GM23248 (cell line): ENCODE measurements at places on chromosomes 12 and 14. TPM values are rescaled to one million over a fixed set of nuclear protein-coding genes. Genes with fewer than 3 reads are reported as not detected.

GRCh38 chr14:104639885-104640548 lies 35.4 kb upstream of the TMEM179 start:
- no peak overlapping the region for H3K4me3 ChIP-seq
- no peaks in the 10 kb centered on the region for H3K36me3 ChIP-seq
- H3K4me1 ChIP-seq: no peaks in the 10 kb centered on the region
- peaks cover 34% of the 10 kb centered on the region for H3K27me3 ChIP-seq
- DNase-seq: peak; percentile 77
- no peak overlapping the region for H3K27ac ChIP-seq

GRCh38 chr14:68897559-68898155 lies 81.4 kb downstream of the ACTN1 start:
- H3K27ac ChIP-seq: 0 out of 2 replicates have a peak overlapping the region, but pooled peaks have one; percentile 30
- H3K4me3 ChIP-seq: no peak overlapping the region
- H3K4me1 ChIP-seq: peaks cover 3% of the 10 kb centered on the region; the same call in 1 of the 2 replicates
- DNase-seq: no peak
- no peaks in the 10 kb centered on the region for H3K27me3 ChIP-seq

GRCh38 chr12:98260276-98260675 lies 255.1 kb upstream of the TMPO start:
- H3K36me3 ChIP-seq: no peaks in the 10 kb centered on the region
- no peak for DNase-seq
- no peak overlapping the region for H3K27ac ChIP-seq
- no peaks in the 10 kb centered on the region for H3K4me1 ChIP-seq

GRCh38 chr14:96514694-96515093 lies 12.5 kb downstream of the PAPOLA start:
- no peak for DNase-seq
- H3K27ac ChIP-seq: no peak overlapping the region
- no peaks in the 10 kb centered on the region for H3K27me3 ChIP-seq
- peaks cover 13% of the 10 kb centered on the region for H3K4me1 ChIP-seq

- DNase-seq: peak; percentile 83
- H3K27ac ChIP-seq: peak overlapping the region; percentile 31
- H3K27me3 ChIP-seq: no peaks in the 10 kb centered on the region
- H3K36me3 ChIP-seq: peaks cover 12% of the 10 kb centered on the region
Observed at GRCh38 chr12:22672951-22673350, 48.0 kb downstream of the ETNK1 start.

DNA sequence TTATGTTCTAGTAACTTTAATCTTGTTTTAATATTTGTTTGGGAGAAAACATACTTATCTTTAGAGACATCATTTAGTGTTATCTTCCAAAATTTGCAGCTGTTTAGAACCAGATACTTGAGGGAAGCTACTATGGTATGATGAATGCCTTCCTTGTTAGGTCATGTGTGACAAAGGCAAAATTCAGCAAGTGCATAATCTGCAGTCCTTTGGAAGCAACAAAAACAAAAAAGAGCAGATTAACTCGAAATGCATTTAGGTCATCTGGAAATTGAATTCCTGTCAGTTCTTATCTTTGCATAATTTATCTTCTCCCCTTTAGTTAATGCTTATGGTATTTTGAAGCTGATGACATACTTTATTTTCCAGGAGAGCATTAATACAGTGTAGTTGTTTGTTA lies 3.5 kb downstream of the FBXO34 start:
- H3K36me3 ChIP-seq: no peaks in the 10 kb centered on the region
- peak; percentile 66 for DNase-seq
- H3K27ac ChIP-seq: no peak overlapping the region
- no peak overlapping the region for H3K4me3 ChIP-seq

- H3K36me3 ChIP-seq: no peaks in the 10 kb centered on the region
- no peaks in the 10 kb centered on the region for H3K27me3 ChIP-seq
- no peak overlapping the region for H3K27ac ChIP-seq
- H3K4me1 ChIP-seq: peaks cover 20% of the 10 kb centered on the region
Observed at GRCh38 chr12:121792607-121793439, 665 bp downstream of the RHOF start.

DNA sequence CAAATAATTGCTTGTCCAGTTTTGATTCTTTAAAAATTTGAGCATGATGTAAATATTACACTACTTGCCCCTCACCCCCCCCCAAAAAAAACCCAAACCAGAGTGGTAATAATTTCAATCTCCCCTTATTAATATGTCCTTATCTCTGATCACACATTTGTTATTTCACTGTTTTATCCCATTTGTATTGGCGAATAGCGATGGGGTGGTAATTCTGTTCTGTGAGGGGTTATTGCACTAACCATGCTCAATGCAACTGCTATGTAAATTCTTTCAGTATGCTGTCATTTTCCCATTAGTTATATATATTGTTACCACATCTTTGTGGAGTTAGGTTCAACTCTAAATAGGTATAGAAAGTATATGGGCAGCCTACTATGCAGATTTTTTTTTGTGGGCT lies 1.1 kb downstream of the RIMKLB start:
- peaks cover 11% of the 10 kb centered on the region; the same call in 1 of the 2 replicates for H3K4me1 ChIP-seq
- no peaks in the 10 kb centered on the region for H3K36me3 ChIP-seq
- peak overlapping the region; percentile 88 for H3K4me3 ChIP-seq

DNA sequence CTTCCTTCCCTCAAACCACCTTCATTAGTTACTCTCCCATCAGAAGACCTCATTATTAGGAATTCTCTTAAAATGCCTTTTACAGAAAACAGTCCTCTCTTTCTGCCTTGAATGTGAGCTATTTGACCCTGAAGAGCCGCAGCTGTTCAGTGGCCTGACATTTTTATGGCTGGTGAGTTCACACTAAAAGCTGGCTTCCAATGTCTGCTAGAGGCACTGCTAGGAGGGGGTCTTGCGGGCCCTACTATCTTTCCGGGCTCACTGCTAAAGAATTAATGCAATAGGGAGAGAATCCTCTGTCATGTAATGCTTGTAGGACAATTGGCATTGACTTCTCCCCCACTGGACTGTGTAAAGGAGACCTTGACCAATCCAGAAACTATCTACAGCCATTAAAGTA lies 87.7 kb downstream of the GPR135 start:
- no peak overlapping the region for H3K27ac ChIP-seq
- no peaks in the 10 kb centered on the region for H3K27me3 ChIP-seq
- no peak for DNase-seq
- H3K4me1 ChIP-seq: no peaks in the 10 kb centered on the region
- no peak overlapping the region for H3K4me3 ChIP-seq

DNA sequence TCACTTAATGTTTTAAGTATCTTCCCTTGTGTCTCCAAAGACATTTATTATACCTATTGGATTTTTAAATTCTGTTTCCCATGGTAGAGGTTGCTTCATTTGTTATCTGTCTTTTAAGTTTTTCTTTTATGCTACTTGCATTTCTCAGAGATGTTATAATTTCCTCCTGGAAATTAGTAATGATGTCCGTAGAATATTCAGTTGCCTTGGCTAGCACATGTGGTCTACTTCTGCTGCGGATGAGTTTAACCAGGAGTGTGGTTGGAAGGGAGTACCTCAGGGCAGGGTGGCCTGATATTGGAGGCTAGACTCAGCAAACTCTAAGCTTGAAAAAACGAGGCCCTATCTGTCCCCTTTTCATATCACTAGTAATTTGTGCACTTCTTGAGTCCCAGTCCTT lies 8.8 kb upstream of the EVL start:
- no peaks in the 10 kb centered on the region for H3K4me1 ChIP-seq
- no peak overlapping the region for H3K4me3 ChIP-seq
- DNase-seq: no peak
- no peaks in the 10 kb centered on the region for H3K27me3 ChIP-seq
- no peaks in the 10 kb centered on the region for H3K36me3 ChIP-seq

- H3K4me3 ChIP-seq: 0 out of 2 replicates have a peak overlapping the region, but pooled peaks have one; percentile 15
- DNase-seq: peak; percentile 88
- H3K4me1 ChIP-seq: peaks cover 17% of the 10 kb centered on the region
- peak overlapping the region; percentile 36 for H3K27ac ChIP-seq
Observed at GRCh38 chr14:61653507-61653906, 41.8 kb upstream of the HIF1A start.

- H3K4me1 ChIP-seq: no peaks in the 10 kb centered on the region
- no peak overlapping the region for H3K4me3 ChIP-seq
- H3K27me3 ChIP-seq: peaks cover 7% of the 10 kb centered on the region
- H3K36me3 ChIP-seq: no peaks in the 10 kb centered on the region
Observed at GRCh38 chr12:45138609-45139008, 77.3 kb upstream of the ANO6 start.

- no peaks in the 10 kb centered on the region for H3K36me3 ChIP-seq
- H3K4me3 ChIP-seq: no peak overlapping the region
- peaks cover 18% of the 10 kb centered on the region for H3K4me1 ChIP-seq
- H3K27ac ChIP-seq: no peak overlapping the region
- no peaks in the 10 kb centered on the region for H3K27me3 ChIP-seq
Observed at GRCh38 chr12:70598467-70599193, 38.6 kb downstream of the PTPRB start.

DNA sequence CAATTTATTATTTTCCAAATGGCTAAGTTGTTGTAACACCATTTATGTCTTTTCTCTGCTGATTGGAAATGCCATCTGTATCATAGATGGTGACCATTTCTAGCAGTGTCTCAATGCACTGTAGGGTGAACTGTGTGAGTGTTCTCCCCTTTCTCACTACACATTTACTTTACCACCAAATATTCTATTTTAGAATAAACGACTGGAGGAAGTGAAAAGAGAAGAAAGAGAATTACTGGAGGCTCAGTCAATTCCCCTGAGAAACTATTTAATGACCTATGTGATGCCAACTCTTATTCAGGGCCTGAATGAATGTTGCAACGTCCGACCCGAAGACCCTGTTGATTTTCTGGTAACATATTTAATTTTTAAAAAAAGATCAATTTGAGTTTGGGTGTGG lies 15.5 kb upstream of the PAPOLA start:
- H3K27me3 ChIP-seq: no peaks in the 10 kb centered on the region; the same call in 1 of the 2 replicates
- no peak for DNase-seq
- H3K36me3 ChIP-seq: no peaks in the 10 kb centered on the region
- H3K27ac ChIP-seq: no peak overlapping the region
- no peaks in the 10 kb centered on the region for H3K4me1 ChIP-seq

GRCh38 chr14:92955381-92955780 lies 32.4 kb downstream of the CHGA start:
- no peaks in the 10 kb centered on the region for H3K4me1 ChIP-seq
- H3K27me3 ChIP-seq: no peaks in the 10 kb centered on the region
- H3K4me3 ChIP-seq: no peak overlapping the region
- H3K36me3 ChIP-seq: no peaks in the 10 kb centered on the region

- H3K4me3 ChIP-seq: no peak overlapping the region
- DNase-seq: no peak
- no peaks in the 10 kb centered on the region for H3K27me3 ChIP-seq
- no peak overlapping the region for H3K27ac ChIP-seq
- H3K36me3 ChIP-seq: peaks cover 26% of the 10 kb centered on the region
- H3K4me1 ChIP-seq: 0 out of 2 replicates have a peak, but pooled peaks cover 4% of the 10 kb centered on the region
Observed at GRCh38 chr12:131983026-131983425, 33.3 kb downstream of the EP400 start.

DNA sequence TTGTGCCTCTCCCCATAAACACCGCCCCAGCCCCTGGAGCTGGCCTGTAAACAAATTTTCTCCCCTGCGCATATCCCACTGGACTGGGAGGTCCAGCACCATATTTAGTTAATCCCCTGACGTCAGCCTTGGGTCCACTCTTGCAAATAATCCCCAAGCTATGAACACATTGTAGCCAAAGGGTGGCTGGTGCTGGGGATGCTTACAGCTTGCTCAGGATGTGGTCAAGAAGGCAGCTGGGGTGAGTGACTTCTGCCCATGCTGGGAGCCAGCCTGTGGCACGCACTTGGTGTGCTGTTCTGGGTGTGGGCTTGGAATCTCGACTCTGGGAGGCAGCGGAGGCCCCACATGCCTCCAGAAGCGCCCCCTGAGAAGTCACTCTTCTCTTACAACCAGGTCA lies 32.1 kb downstream of the CMKLR1 start:
- H3K36me3 ChIP-seq: no peaks in the 10 kb centered on the region
- peak; percentile 86 for DNase-seq
- H3K4me1 ChIP-seq: peaks cover 50% of the 10 kb centered on the region
- peak overlapping the region; percentile 97 for H3K27ac ChIP-seq
- no peaks in the 10 kb centered on the region for H3K27me3 ChIP-seq

DNA sequence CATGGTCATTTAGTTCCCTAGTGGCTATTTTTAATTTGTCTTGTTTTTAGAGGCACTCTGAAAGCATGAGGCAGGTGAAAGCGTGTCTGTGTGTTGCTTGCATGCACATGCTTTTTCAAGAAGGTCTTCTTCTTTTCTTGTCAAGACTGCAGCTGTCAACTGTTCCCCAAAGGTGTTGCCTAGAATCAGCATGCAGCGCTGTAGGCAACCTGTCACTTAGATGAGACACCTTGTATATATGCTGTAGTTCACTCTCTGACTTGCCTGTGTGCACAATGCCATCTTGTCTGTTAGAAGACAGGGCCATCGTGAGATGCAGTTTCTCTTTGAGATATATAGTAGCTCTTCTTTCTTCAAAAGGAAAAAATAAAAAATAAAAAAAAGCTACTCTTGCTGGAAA lies 885.7 kb downstream of the DIO2 start:
- no peak for DNase-seq
- H3K27ac ChIP-seq: no peak overlapping the region

DNA sequence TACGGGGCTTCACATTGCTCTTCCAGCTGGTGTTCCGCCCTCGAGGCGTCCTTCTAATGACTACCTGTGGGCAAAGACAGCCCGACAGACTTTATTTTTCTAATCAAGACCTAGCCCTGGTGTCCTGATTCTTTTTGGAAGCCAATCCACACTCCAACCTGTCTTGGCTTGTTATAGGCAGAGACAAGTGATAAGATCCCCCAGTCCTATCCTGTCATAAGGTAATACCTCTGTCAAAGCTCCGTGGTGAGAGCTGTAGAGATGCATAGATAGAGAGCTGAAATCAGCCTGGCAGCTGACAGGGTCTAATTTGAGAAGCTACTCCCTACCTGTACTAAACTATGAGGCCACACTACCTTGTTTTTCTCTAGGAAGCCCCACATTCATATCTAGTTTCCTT lies 11.5 kb upstream of the WNK1 start:
- no peaks in the 10 kb centered on the region for H3K27me3 ChIP-seq
- no peaks in the 10 kb centered on the region for H3K36me3 ChIP-seq
- no peaks in the 10 kb centered on the region for H3K4me1 ChIP-seq
- no peak overlapping the region for H3K4me3 ChIP-seq
- no peak for DNase-seq
- no peak overlapping the region for H3K27ac ChIP-seq

Gene IRAK3
- total RNA-seq: 3.7 and 6.6 TPM in 2 replicates

Gene SOCS2
- 72.6 and 80.2 TPM in 2 replicates for total RNA-seq

Gene KRT73
- total RNA-seq: not detected in 2 replicates

Gene HECTD4
- 7.5 and 13.9 TPM in 2 replicates for total RNA-seq

Gene OAS2
- 0.54 and 1.0 TPM in 2 replicates for total RNA-seq

Gene PLEKHG3
- 4.6 and 6.9 TPM in 2 replicates for total RNA-seq

Gene EEA1
- 16.9 and 17.8 TPM in 2 replicates for total RNA-seq

Gene C12orf60
- total RNA-seq: 1.2 and 2.3 TPM in 2 replicates
